ENCODE measurements at places on chromosomes 6 and 20.
A peak's percentile ranks its signal among the peaks of the same experiment; 100 is the strongest.

DNA sequence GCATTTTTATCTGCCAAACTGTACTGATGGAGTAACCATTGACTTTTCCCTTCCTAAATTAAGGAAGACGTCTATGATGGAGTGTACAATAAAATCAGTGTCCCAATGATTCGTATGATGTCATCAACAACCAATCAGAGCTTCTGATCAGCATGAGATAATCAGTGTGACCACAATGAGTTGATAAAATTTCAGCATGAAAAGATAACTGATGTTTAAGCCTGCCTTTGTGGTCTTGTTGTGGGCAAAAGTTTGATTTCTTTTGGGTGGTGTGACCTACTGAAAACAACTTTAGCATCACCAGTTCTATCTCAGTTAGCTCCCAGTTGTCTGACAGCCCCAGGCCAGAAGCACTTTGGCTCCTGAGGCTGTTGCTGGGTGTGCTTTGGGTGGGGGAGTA is 3.3 kb downstream of the PCIF1 start:
- no peak for DNase-seq
- H3K4me3 ChIP-seq: no peak overlapping the region
- peak overlapping the region; percentile 60 for H3K27ac ChIP-seq
- H3K4me1 ChIP-seq: peaks cover 29% of the 10 kb centered on the region
- peaks cover 35% of the 10 kb centered on the region for H3K36me3 ChIP-seq

DNA sequence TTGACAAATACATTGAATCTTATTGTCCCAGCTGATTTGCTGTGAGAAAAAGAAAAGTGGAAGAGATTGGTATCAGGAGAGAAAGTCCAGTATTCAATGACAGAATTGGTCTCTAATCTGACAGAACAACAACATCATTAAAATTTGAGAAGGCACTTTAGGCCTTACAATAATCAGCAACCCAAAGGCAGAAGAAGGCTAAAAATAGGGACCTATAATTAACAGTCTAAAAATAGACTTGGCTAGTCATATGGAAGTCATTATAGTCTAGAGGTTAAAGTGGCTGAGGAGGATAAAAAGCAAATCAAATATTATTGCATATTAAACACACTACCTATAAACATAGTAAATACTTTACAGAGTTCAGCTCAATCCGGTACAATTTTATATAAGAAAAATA is 393.6 kb upstream of the JAG1 start:
- no peak overlapping the region for H3K27ac ChIP-seq
- H3K27me3 ChIP-seq: no peaks in the 10 kb centered on the region
- H3K4me1 ChIP-seq: no peaks in the 10 kb centered on the region
- DNase-seq: no peak

- no peak overlapping the region for H3K27ac ChIP-seq
- peaks cover 14% of the 10 kb centered on the region for H3K27me3 ChIP-seq
- no peak overlapping the region for H3K4me3 ChIP-seq
- no peaks in the 10 kb centered on the region for H3K4me1 ChIP-seq
- DNase-seq: no peak
Observed at GRCh38 chr6:152085451-152085921, 278.0 kb downstream of the ESR1 start.

- no peaks in the 10 kb centered on the region for H3K27me3 ChIP-seq
- no peak overlapping the region for H3K4me3 ChIP-seq
- H3K36me3 ChIP-seq: peaks cover 90% of the 10 kb centered on the region
- peaks cover 27% of the 10 kb centered on the region for H3K4me1 ChIP-seq
- DNase-seq: no peak
Observed at GRCh38 chr20:49290608-49291191, 12.8 kb upstream of the ZNFX1 start.

DNA sequence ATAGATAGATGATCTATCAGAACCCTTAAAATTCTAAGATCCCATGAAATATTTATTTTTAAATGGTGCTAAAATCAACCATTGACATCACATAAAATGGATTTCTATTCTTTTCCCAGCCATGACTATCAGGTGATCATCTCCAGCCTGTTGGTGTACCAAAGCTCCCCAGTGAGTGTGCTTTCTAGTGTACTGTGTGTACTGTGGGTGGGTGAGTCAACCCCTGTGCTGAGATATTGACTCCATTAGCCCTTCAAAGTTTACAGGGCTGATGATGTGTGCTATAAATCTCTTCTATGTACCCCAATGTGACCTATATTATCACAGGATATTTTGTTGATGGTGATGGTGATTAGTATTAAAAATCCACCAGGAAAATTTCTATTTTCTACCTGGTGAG is 344.6 kb downstream of the MMUT start:
- H3K4me3 ChIP-seq: no peak overlapping the region
- no peaks in the 10 kb centered on the region for H3K27me3 ChIP-seq
- no peaks in the 10 kb centered on the region for H3K36me3 ChIP-seq
- no peaks in the 10 kb centered on the region for H3K4me1 ChIP-seq
- H3K27ac ChIP-seq: no peak overlapping the region

DNA sequence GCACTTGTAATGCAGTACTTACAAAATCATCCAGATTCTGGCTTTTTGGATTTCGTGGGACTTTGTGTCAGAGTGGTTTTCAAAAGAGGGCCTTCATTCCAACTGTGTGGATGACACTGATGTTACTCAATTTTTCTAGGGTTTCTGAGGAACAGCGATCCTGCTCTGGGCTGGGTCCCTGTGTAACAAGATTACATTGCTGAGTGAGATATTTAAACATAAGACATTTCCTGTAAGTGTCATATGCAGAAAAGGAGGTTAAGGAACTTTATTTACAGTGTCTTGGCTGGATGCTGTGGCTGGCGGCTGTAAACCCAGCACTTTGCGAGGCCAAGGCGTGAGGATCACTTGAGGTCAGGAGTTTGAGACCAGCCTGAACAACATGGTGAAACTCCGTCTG is 6.7 kb downstream of the ZFAND3 start:
- peaks cover 42% of the 10 kb centered on the region for H3K4me1 ChIP-seq
- H3K27ac ChIP-seq: no peak overlapping the region
- H3K4me3 ChIP-seq: no peak overlapping the region

- H3K27me3 ChIP-seq: no peaks in the 10 kb centered on the region
- no peaks in the 10 kb centered on the region for H3K36me3 ChIP-seq
- H3K27ac ChIP-seq: no peak overlapping the region
- H3K4me3 ChIP-seq: no peak overlapping the region
- H3K4me1 ChIP-seq: no peaks in the 10 kb centered on the region
Observed at GRCh38 chr20:13299401-13299800, 78.3 kb downstream of the ISM1 start.

DNA sequence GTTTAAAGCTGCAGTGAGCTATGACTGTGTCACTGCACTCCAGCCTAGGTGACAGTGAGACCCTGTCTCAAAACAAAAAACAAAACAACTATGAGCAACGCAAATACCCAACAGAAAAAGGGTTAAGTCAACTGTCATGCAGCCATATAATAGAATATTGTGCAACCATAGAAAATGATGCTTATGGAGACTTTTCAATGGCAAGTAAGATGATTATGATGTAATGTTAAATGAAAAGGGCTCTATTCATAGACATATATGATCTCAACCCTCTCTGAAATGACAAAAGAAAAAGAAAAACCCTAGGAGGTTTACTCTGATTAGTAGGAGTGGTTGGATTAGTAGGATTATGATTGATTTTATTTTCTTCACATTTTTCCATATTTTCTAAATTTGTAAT is 41.3 kb upstream of the TBC1D7 start:
- peaks cover 6% of the 10 kb centered on the region for H3K4me1 ChIP-seq
- no peak for DNase-seq
- H3K36me3 ChIP-seq: peaks cover 5% of the 10 kb centered on the region
- H3K27ac ChIP-seq: no peak overlapping the region
- no peak overlapping the region for H3K4me3 ChIP-seq

GRCh38 chr20:5899444-5899843 is 50.9 kb downstream of the TRMT6 start:
- H3K4me1 ChIP-seq: no peaks in the 10 kb centered on the region
- no peak for DNase-seq
- no peak overlapping the region for H3K4me3 ChIP-seq
- no peaks in the 10 kb centered on the region for H3K36me3 ChIP-seq
- no peak overlapping the region for H3K27ac ChIP-seq

GRCh38 chr6:36907781-36908180 is 22.0 kb downstream of the C6orf89 start:
- peaks cover 61% of the 10 kb centered on the region for H3K36me3 ChIP-seq
- no peaks in the 10 kb centered on the region for H3K27me3 ChIP-seq
- no peak overlapping the region for H3K27ac ChIP-seq
- peaks cover 39% of the 10 kb centered on the region for H3K4me1 ChIP-seq

GRCh38 chr6:650098-650497 is 6.8 kb downstream of the HUS1B start:
- no peak overlapping the region for H3K4me3 ChIP-seq
- H3K27me3 ChIP-seq: no peaks in the 10 kb centered on the region
- peaks cover 5% of the 10 kb centered on the region for H3K4me1 ChIP-seq
- no peak overlapping the region for H3K27ac ChIP-seq
- peaks cover 17% of the 10 kb centered on the region for H3K36me3 ChIP-seq

DNA sequence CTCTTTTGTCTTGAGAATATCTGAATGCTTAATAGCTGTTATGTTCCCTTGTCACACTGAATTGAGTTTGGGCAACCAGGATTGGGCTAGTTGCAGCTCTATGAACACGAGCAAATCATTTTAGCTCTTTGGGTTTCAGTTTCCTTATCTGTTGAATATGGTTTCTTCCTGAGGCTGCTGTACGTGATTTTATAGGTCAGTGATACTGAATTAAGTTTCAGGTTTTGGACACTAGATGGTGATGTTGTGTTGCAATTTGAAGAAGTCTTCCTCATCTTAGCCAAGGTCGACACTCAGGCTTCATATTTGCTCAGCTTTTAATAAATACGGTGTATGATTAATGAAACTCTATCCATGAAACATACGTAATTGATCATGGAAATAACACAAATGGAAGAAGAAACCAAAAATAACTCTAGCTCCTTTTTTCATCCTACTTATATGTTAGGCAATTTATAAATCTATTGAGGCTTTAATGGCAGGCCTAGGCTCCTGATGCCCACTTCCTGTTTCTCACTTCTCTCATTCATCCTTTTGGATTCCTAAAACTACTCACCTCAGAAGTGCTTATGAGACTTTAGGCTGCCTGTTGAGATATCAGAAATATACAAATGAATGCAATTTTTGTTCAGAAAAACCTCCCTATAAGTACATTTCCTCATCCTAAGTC is 354.1 kb upstream of the MAP3K7 start:
- H3K4me1 ChIP-seq: peaks cover 8% of the 10 kb centered on the region
- H3K27ac ChIP-seq: peak overlapping the region; percentile 31
- no peaks in the 10 kb centered on the region for H3K36me3 ChIP-seq
- peaks cover 4% of the 10 kb centered on the region for H3K27me3 ChIP-seq

DNA sequence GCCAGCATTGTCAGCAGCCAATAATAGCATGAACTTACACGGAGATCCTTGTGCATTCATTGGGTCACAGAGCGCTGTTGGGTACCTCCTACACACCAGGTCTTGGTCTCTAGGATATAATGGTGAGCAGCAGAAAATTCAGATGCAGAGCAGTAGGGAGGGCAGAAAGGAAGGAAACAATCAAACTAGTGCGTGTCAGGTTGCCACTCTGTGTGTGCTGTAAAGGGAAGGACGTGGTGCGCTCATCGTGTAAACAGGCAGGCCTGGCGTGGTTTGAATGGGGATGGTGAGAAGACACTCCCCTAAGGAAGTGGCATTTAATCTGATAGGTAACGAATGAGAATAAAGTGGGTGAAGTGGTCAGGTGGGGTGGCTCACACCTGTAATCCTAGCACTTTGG is 336.4 kb downstream of the CDH26 start:
- peaks cover 6% of the 10 kb centered on the region for H3K4me1 ChIP-seq
- H3K4me3 ChIP-seq: no peak overlapping the region
- H3K27ac ChIP-seq: peak overlapping the region; percentile 54
- H3K36me3 ChIP-seq: no peaks in the 10 kb centered on the region
- no peaks in the 10 kb centered on the region for H3K27me3 ChIP-seq
- peak; percentile 23 for DNase-seq

GRCh38 chr6:1579096-1579495 is 30.6 kb upstream of the FOXC1 start:
- no peak for DNase-seq
- H3K4me3 ChIP-seq: no peak overlapping the region
- H3K27ac ChIP-seq: no peak overlapping the region
- H3K27me3 ChIP-seq: peaks cover 2% of the 10 kb centered on the region

GRCh38 chr6:88749849-88750248 is 213.6 kb downstream of the RNGTT start:
- peaks cover 9% of the 10 kb centered on the region for H3K36me3 ChIP-seq
- no peak overlapping the region for H3K27ac ChIP-seq
- H3K4me3 ChIP-seq: no peak overlapping the region
- H3K4me1 ChIP-seq: peaks cover 6% of the 10 kb centered on the region
- DNase-seq: no peak
- no peaks in the 10 kb centered on the region for H3K27me3 ChIP-seq

DNA sequence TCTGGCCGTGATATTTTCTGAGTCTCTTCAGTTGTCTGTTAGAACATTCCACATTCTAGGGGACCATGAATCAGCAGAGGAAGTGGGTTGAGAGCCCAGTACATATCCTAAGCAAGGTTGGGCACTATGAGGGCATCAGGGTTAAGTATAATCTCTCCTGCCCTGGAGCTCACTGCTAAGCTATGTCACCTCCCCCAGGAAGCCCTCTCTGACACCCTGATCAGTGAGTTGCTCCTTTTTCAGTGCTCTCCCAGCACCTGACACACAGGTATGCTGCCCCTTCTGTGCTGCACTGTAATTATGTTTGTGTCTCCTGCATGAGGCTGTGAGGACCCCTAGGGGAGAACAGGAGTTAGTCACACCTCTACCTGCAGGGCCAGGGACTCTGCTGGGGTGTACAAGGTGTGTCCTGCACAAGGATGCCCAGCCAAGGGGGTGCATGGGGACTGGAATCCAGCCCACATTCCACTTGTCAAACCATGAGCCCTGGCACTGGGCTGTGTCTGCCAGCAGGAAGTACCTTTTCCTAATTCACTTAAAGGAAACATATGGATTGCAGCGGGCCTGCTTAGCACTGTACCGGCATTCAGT is 3.9 kb downstream of the RAB44 start:
- H3K27me3 ChIP-seq: no peaks in the 10 kb centered on the region
- H3K4me3 ChIP-seq: no peak overlapping the region
- H3K27ac ChIP-seq: no peak overlapping the region

DNA sequence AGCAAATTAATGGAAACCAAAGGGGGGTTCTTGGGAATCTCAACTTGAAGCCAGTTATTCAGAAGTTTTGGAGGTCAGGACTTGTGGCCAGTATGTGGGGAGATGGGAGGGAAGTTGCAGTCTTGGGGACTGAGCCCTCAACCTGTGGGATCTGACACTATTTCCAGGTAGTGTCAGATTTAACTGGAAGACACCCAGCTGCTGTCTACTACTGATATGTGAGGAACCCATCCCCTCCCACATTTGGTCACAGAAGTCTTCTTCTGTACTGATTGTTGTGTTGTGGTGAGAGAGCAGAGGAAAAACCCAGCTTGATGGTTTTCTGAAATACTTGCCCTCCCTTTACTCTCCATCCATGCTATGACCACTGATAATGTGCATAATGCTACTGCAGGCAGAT is 134.0 kb downstream of the QRSL1 start:
- H3K27me3 ChIP-seq: no peaks in the 10 kb centered on the region
- no peaks in the 10 kb centered on the region for H3K4me1 ChIP-seq
- H3K27ac ChIP-seq: no peak overlapping the region
- H3K4me3 ChIP-seq: no peak overlapping the region
- H3K36me3 ChIP-seq: no peaks in the 10 kb centered on the region

GRCh38 chr20:49685809-49686208 is 27.9 kb downstream of the B4GALT5 start:
- peaks cover 33% of the 10 kb centered on the region for H3K4me1 ChIP-seq
- H3K27me3 ChIP-seq: no peaks in the 10 kb centered on the region
- no peak overlapping the region for H3K4me3 ChIP-seq
- DNase-seq: no peak

Data from activated CD8-positive, alpha-beta T cell treated with anti-CD3 and anti-CD28 coated beads, Interleukin-2, amount 10 ng/mL, durations not matched to agents 7 days and 5 days (primary cell).